ENCODE measurements at places on chromosomes 4 and X. TPM values are rescaled to one million over a fixed set of nuclear protein-coding genes. Genes with fewer than 3 reads are reported as not detected.

DNA sequence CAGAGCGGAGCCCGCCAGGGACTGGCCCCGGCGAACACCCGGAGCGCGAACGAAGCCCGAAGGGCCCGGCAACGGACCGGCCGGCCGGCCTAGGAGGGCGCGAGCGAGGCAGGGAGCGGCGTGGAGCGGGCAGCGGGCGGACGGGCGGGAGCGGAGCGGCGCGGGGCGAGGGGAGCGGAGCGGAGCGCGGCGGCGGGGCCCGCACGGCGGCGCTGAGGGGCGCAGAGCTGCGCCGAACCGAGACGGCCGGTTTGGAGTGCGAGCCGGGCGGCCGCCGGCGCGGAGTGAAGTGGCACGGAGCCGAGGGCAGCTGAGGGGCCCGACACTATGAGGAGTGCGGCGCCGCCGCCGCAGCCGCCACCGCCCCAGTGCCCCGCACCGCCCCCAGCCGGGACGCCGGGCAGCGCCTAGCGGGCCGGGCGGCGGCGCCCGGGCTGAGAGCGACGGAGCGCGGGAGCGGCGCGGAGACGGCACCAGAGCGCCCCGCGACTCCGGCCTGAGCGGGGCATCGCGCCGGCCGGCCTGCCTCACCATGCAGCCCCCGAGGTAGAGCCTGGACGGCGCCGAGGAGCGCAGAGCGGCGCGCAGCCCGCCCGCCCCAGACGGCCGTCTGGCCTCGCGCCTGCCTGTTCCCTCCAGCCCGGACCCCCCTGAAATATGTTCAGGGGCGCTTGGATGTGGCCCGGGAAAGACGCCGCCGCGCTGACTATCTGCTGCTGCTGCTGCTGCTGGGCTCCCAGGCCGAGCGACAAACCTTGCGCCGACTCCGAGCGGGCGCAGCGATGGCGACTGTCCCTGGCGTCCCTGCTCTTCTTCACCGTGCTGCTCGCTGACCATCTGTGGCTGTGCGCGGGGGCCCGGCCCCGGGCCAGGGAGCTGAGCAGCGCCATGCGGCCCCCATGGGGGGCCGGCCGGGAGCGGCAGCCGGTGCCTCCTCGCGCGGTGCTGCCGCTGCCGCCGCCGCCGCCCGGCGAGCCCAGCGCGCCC, 793 bp downstream of the NALF2 start:
- no peak overlapping the region for H3K27ac ChIP-seq
- peak overlapping the region; percentile 69 for H3K4me3 ChIP-seq

GRCh38 chr4:27096142-27096824, 235.6 kb downstream of the STIM2 start:
- H3K27ac ChIP-seq, result no peak overlapping the region
- no peaks in the 10 kb centered on the region for H3K4me1 ChIP-seq
- no peaks in the 10 kb centered on the region for H3K36me3 ChIP-seq

DNA sequence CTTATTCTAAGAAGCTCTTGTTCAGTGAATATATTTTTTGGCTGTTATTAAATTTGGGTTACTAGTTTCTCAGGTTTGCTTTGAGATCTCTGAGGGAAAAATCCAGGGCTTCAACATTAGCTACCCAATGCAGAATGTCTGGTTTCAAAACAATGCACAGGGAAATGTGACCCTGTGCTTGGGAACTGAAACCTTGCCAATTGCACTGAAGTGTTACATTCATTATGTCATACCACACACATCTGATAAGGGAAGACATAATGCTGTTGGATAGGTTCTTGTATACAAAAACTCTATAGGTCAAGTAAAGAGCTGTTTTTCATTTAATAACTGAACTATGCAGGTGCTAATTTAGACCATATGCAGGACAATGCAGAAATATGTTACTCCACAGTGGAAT, 345.3 kb upstream of the BMP3 start:
- H3K36me3 ChIP-seq, result no peaks in the 10 kb centered on the region
- H3K4me1 ChIP-seq, result peaks cover 11% of the 10 kb centered on the region
- no peak for DNase-seq
- H3K27ac ChIP-seq, result peak overlapping the region; percentile 57

DNA sequence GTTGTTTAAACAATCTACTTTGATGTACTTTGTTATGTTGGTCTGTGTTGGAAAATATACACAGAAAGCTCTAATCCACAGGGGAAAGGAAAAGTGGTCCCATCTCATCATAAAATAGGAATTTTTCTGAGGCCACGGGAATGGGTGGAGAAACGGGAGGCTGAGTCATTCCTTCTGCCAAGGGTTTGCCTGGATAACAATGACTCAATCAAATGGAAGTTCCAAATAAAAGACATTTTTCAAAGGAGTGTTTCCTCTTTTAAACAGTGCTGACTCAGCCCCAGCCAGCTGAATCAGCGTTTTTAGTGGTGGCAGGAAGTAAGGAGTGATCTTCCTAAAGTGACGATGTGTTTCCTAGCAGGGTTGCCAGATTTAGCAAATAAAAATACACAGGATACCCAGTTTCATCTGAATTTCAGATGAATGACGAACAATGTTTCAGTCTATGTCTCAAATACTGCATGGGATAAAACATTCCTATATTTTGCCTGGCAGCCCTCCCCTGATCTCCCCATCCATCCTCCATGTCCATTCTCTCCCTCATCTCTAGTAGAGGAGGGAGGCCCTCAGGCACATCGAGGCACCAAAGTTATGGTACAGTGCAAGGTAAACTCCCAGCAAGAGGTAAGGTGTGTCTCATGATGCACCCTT, 345.4 kb upstream of the GATB start:
- no peak overlapping the region for H3K4me3 ChIP-seq
- H3K27ac ChIP-seq, result peak overlapping the region; percentile 31
- no peaks in the 10 kb centered on the region for H3K36me3 ChIP-seq
- H3K27me3 ChIP-seq, result no peaks in the 10 kb centered on the region

GRCh38 chrX:133793626-133794025, 191.8 kb downstream of the GPC3 start:
- H3K27me3 ChIP-seq, result no peaks in the 10 kb centered on the region
- H3K4me3 ChIP-seq, result no peak overlapping the region
- H3K4me1 ChIP-seq, result peaks cover 85% of the 10 kb centered on the region
- no peak for DNase-seq

DNA sequence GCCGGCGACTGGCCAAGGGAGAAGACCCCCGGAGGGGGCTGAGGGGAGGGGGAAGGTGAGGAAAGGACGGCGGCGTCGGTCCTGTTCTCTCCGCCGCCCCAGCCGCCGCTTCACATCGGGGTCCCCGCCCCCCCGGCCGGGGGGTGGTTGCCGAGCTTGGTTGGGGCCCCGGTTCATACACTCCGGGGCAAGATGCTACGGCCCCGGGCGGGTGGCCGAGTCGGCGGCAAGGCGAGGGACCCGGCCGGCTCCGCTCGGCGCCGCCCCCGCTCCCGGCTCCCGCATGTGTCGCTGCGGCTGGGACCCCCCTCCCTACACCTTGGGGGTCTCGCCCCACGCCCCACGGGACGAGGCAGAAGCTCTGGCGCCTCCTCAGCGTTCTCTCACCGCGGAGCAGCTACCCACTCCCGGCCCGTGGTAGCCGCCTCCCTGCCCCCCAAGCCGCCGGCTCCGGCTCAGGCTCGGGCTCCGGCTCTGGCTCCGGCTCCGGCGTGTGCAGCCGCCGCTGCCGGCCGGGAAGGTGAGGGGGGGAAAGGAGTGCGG, 461 bp downstream of the FBXW7 start:
- no peaks in the 10 kb centered on the region for H3K27me3 ChIP-seq
- H3K27ac ChIP-seq, result peak overlapping the region; percentile 99
- peaks cover 41% of the 10 kb centered on the region for H3K4me1 ChIP-seq
- H3K36me3 ChIP-seq, result peaks cover 11% of the 10 kb centered on the region
- H3K4me3 ChIP-seq, result peak overlapping the region; percentile 95

DNA sequence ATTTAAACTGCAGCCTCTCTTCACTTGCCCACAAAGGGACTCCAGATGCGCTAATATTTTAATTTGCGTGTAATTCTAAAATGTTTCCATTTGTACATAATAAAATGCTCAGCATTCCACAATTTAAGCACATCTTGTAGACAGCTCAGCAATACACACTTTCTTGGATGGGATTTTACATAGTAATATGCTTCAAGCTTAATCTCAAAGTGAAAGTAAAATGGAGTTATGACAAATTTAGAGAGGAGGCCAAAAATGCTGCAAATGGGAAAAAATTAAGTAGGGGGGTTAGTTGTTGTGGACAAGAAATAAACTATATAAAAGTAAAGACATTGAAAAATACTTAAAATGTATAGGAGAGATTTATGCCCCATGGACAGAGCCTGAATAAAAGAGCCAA, 149.1 kb downstream of the FBXO8 start:
- no peak for DNase-seq
- H3K27me3 ChIP-seq, result no peaks in the 10 kb centered on the region
- H3K4me3 ChIP-seq, result no peak overlapping the region
- H3K36me3 ChIP-seq, result no peaks in the 10 kb centered on the region

GRCh38 chr4:79466621-79467020, 58.6 kb upstream of the GK2 start:
- H3K36me3 ChIP-seq, result no peaks in the 10 kb centered on the region
- peaks cover 1% of the 10 kb centered on the region for H3K27me3 ChIP-seq
- H3K4me1 ChIP-seq, result no peaks in the 10 kb centered on the region
- DNase-seq, result no peak

GRCh38 chr4:88792268-88792781, 94.7 kb upstream of the NAP1L5 start:
- DNase-seq, result no peak
- H3K4me1 ChIP-seq, result peaks cover 22% of the 10 kb centered on the region
- H3K4me3 ChIP-seq, result no peak overlapping the region
- peak overlapping the region; percentile 94 for H3K27ac ChIP-seq
- peaks cover 36% of the 10 kb centered on the region for H3K36me3 ChIP-seq
- no peaks in the 10 kb centered on the region for H3K27me3 ChIP-seq

GRCh38 chr4:186297013-186297645, 31.1 kb downstream of the F11 start:
- H3K4me1 ChIP-seq, result peaks cover 1% of the 10 kb centered on the region
- H3K27me3 ChIP-seq, result peaks cover 32% of the 10 kb centered on the region
- no peak overlapping the region for H3K4me3 ChIP-seq
- no peak for DNase-seq
- H3K36me3 ChIP-seq, result no peaks in the 10 kb centered on the region
- no peak overlapping the region for H3K27ac ChIP-seq

GRCh38 chr4:107996949-107997788, 7.5 kb downstream of the HADH start:
- DNase-seq, result no peak
- no peaks in the 10 kb centered on the region for H3K27me3 ChIP-seq
- H3K36me3 ChIP-seq, result peaks cover 24% of the 10 kb centered on the region
- H3K27ac ChIP-seq, result peak overlapping the region; percentile 17
- H3K4me1 ChIP-seq, result peaks cover 24% of the 10 kb centered on the region

DNA sequence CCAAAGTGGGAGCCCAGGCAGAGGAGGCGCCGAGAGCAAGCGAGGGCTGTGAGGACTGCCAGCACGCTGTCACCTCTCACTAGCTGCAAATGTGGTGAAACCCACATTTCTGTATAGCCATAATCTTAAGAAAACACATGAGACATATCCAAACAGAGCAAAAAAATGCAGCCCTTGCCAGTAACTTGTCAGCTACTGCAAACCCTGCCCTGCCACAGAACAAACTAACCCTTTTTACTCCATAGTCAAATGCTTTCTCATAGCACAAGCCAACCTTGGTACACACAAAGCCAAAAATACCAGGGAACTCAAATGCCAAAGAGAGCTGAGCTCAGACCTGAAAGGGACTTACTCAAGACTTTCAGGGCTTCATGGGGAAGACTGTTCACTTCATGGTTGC, 14.9 kb upstream of the NXF3 start:
- H3K36me3 ChIP-seq, result no peaks in the 10 kb centered on the region
- H3K27ac ChIP-seq, result no peak overlapping the region
- H3K4me3 ChIP-seq, result no peak overlapping the region
- H3K27me3 ChIP-seq, result no peaks in the 10 kb centered on the region
- no peaks in the 10 kb centered on the region for H3K4me1 ChIP-seq
- DNase-seq, result no peak

DNA sequence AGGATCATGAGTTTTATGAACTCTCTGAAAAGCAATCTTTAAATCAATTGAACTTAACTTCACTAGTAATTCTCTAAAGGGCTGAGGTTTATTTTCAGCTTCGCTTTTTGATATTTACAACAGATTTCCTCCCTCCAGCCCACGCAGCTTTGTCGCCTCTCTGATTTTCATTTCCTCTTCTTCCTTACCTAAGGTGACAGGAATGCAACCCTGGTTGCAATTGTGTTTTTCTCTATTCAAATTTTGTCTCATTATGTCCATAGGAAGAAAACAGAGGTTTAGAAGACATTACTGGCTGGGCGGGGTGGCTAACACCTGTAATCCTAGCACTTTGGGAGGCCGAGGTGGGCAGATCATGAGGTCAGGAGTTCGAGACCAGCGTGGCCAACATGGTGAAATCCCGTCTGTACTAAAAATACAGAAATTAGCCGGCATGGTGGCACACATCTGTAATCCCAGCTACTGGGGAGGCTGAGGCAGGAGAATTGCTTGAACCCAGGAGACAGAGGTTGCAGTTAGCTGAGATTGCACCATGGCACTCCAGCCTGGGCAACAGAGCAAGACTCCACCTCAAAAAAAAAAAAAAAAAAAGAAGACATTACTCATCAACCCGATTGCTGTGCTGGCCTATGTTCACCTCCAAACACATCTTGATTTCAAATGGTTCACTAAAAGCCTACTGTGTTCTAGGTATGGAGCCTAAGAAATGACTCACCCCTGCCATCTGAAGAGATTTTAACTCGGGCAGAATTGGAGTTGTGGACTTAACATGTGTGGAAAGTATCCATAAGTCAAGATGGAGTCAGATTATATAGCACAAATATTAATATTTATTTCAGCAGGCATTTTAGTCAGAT, 36.8 kb downstream of the VSIG4 start:
- H3K27ac ChIP-seq, result no peak overlapping the region
- H3K4me1 ChIP-seq, result no peaks in the 10 kb centered on the region
- no peaks in the 10 kb centered on the region for H3K36me3 ChIP-seq
- H3K4me3 ChIP-seq, result no peak overlapping the region
- DNase-seq, result no peak

Gene TCP11X2
- not detected for total RNA-seq

Gene GASK1B
- total RNA-seq, result 29.1 TPM

Gene RTL5
- 36.1 TPM for total RNA-seq

Gene TNMD
- total RNA-seq, result 0.29 TPM

Gene CXCL5
- 0.45 TPM for total RNA-seq

Gene OPHN1
- 8.6 TPM for total RNA-seq

Gene TMSB15A
- 20.7 TPM for total RNA-seq

Gene PHF8
- total RNA-seq, result 52.2 TPM

Gene FAM236A
- total RNA-seq, result not detected

Gene FANCB
- 6.0 TPM for total RNA-seq

Gene RNF212
- total RNA-seq, result 10.9 TPM

Gene ESX1
- not detected for total RNA-seq
